ENCODE measurements at places on chromosomes 2 and 18.

DNA sequence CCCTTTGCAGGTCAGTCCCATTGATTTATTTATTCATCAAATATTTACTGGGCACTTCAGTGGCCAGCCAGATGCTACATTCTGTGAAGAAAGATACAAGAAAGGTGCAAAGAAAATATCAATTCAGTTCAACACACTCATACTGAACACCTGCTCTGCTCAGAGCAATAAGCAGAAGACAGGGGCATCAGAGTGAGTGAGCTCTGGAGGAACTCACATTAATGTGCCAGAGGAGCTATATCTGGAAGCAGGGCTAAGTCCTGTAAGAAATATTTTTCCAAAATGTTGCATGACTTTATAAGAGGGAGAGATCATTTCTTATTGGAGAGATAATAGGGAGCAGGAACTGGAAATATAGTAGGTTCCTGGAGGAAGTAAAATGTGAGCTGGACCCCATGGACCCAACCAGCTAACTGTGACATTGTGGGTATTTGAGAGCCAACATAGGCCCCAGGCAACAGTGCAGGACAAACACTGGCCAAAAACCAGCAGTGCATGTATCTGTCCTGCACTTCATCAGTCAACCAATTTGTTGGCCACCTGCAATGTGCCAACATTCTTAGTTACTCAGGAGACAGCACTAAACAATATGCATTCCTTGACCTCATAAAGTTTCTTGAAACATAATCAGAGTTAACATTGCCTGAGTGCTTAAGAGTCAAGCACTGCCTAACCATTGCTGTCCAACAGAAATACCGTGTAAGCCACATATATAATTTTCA lies 102.7 kb upstream of the PTPRM start:
- DNase-seq, result no peak

DNA sequence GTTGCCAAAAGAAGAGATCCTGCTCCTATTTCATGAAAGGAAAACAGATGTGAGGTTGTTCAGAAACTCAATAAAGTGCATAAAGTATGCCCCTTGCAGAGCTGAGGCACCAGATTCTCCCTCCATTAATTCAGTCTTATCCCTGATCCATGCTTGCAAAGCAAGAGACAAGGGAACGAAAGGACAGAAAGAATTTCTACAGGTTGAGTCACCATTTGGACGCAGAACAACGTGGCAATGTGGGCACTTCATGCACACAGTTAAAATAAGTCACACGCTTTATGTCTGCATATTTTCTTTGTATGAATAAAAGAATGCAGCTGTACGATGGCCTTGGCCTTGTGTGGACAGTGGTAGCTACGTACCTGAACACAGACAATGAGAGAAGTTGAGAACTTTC lies 321.7 kb upstream of the REV1 start:
- peak; percentile 94 for DNase-seq

GRCh38 chr2:226185616-226186211 lies 613.9 kb downstream of the IRS1 start:
- peak; percentile 98 for DNase-seq

DNA sequence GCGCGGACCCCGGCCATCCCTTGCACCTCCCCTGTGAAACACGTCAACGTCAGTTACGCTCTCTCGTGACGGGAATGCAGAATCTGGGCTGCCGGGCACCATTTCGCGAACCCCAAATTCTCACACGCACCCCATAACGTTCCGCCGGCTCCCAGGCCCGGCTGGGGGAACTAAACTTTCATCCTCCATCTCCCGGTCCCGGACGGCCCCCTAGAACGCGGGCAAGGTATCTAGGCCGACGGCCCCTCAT lies 544 bp downstream of the DNAJC27 start:
- no peak for DNase-seq

GRCh38 chr2:232984451-232985207 lies 28.4 kb downstream of the NGEF start:
- DNase-seq, result no peak

GRCh38 chr2:113068706-113069485 lies 1.1 kb downstream of the IL1F10 start:
- peak; percentile 73 for DNase-seq

- DNase-seq, result no peak
These were observed 16.7 kb downstream of the RNF144A start for GRCh38 chr2:6933911-6934310.

GRCh38 chr2:198382811-198383210 lies 578.4 kb downstream of the PLCL1 start:
- no peak for DNase-seq

GRCh38 chr2:44623622-44624351 lies 262.0 kb downstream of the CAMKMT start:
- no peak for DNase-seq

DNA sequence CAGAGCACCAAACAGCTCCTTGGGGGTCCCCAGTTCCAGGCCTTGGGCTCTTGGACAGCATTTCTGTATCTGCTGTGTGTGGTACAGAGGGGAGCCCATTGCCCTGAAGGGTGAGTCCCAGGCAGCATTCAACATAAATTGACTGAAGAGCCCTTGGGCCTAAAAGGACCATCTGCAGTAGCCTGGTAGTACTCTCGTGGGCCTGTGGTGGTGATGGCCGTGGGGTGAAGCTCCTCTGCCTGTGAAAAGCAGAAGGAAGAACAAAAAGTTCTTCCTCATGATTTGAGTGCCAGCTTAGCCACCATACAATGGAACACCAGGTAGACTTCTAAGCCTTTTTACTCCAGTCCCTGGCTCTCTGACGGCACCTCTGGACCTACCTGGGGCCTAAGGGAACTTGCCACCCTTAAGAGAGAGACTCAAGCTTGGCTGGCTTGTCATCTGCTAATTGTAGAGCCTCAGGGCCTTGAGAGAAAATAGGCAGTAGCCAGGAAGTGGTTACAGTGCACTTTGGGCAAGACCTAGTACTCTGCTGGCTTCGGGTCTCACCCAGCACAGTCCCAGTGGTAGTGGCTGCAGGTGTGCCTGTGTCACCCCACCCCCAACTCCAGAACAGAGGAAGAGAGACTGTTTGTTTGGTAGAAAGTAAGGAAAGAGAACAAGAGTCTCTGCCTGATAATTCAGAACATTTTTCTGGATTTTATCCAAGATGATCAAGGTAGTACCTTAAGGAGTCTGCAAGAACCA lies 84.6 kb upstream of the CERS6 start:
- DNase-seq, result no peak

DNA sequence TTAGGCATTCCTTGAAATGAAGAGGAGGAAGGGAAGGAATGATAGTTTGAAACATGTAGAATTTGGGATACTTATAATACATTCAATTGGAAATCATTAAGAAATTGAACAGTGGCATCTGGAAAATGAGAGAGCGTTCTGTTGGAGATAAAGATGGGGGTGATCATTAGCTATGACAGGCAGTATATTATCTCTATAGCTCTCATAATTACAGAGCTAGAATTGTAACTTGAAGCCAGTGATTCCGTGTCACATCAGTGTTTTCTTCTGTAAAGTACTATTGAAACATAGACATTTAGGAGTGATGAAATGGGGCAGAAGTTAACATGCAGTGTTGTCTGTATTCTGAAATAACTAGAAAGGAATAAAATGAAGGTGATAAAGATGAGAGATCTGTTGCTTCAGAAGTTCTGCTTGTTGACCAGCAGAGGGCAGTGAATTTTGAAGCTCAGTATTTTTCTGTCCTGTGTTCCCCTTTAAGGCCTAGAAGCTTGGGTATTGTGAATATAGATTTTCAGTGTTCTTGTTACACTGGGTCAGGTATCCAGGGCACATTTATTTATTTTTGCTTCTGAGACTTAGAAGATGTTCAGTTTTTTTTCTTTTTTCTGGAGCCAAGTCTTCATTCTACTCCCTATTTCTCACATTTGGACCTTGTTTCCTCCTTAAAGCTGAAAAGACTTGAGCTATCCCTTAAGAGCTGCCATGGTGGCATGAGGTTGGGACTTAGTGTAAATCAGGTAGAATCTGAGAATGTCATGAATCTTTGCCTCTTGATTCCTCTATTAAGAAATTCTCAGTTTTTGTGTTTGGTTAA lies 157.4 kb downstream of the TAF4B start:
- peak; percentile 61 for DNase-seq

DNA sequence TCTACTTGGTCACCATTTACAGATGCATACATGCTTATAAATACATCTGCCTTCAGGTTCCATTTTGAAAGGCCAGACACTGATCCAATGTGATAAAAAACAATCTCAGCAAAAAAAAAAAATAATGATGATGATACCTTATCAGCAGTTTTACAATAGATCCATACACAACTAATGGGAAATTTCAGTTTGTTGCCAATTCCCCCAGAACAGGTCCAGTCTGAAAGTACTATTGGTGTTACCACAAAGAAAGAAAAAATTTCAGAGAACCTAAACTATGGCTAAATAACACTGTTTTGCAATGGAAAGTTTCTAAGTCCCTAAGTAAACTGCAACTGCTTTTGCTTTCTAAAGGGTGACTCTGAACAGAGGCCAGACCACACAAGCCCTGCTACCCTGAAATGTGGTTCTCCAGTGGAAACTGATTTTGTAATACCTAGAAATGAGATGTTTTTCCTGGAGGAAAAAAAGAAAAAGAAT lies 54.1 kb downstream of the LPIN2 start:
- peak; percentile 49 for DNase-seq

DNA sequence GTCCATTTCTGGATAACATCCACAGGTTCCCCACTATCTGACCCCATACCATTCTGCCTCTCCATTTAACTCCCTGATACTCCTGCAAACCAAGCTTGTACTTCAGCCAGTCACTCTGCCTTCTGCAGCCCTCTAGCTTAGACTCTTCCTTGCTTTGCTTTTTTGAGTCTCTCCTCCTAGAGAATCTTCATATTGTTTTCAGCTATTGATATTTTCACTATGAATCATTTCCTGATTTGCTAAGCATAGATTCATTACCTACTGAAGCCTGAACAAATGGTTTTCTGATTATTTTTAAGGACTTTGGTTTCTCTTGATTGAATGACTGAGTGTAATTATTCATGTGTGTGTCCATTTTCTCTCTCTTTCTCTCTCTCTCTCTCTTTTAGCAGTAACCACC lies 2102.3 kb upstream of the CELF4 start:
- DNase-seq, result peak; percentile 17

DNA sequence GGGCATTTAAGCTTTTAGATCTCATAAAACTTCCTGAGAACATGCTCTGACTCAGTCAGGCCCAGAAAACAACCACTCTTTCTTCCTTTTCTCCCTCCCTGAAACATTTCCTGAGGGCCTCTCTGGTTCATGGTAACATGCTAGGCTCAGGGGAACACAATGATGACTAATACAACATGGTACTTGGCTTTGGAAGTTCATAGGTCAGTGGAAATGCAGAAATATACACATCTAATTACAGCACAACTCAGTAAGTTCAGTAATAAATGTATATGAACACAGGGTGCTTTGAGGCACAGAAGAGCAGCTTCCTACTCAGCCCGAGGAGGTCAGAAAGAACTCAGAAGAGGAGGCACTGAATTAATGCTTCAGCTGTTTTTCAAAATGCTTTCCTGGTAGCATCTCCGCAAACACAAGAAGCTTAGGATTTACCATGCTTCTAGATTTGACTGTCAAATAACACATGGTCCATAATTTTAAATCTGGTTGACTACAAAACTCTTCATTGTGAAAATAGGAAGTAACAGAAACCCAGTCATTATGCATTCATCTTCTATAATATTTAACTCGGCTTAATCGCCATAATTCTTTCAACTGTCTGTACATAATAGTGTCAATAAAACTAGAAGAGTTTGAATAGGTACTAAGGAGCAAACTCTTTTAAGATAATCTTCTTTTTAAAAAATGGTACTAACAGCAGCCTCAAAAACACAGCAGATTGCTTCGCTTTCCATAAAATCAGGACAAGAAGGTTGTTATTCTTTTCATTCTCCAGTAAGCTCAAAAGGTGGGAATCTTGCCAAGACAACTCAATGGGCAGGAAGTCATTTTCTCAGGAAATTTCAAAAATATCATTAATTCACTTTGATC lies 251.3 kb downstream of the DLGAP1 start:
- DNase-seq, result no peak

DNA sequence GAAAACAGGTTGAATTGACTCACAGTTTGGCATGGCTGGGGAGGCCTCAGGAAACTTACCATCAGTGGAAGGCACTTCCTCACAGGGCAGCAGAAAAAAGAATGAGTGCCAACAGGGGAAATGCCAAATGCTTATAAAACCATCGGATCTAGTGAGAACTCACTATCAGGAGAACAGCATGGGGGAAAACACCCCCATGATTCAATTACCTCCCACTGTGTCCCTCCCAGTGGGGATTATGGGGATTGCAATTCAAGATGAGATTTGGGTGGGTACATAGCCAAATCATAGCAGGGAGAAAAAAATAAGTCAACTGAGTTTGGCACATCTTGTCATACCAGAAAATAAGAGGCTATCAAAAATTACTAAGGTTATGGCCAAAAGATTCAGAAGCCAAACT lies 96.3 kb downstream of the TRIP12 start:
- no peak for DNase-seq

GRCh38 chr2:186755066-186755465 lies 61.2 kb downstream of the FAM171B start:
- DNase-seq, result peak; percentile 48

DNA sequence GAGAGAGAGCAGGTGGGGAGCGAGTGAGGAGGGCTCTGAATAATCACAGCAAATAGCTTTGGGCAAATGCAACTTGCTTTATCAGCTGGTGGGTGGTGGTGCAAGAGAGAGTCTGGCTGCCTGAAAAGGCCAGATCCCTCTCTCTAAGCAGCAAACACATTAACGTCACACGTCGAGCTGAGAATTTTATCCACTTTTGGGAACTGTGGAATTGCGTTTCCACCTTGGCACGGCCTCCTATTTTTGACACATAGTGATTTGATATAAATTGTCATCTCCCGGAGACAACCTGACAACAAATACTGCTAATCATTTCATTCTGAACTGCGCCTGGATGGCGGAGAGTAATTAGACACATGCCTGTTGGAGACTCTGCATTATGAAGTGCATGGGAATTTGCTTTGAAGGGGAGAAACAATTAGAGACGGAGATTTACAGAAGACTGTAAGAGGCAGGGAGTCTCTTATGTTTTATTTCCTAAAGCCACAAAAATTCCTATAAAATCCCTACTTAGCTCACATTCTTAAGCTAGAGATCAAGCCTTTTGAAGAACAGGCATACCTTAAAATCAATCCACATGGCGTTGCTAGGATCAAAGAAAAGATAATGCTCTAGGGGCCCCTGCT lies 634.1 kb downstream of the TDRD15 start:
- peak; percentile 43 for DNase-seq

DNA sequence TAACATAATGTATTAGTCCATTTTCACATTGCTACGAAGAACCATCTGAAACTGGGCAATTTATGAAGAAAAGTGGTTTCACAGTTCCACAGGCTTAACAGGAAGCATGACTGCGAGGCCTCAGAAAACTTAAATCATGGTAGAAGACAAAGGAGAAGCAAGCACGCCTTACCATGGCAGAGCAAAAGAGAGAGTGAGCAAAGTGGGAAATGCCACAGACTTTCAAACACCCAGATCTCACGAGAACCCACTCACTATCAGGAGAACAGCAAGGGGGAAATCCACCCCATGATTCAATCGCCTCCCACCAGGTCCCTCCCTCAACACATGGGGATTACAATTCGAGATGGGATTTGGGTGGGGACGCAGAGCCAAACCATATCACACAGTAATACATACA lies 22.5 kb downstream of the PIGN start:
- no peak for DNase-seq

- DNase-seq, result no peak
These were observed 47.6 kb downstream of the DTNA start for GRCh38 chr18:34757666-34758065.
